ENCODE measurements at places on chromosomes 1 and 21.

- DNase-seq: no peak
Measured at GRCh38 chr1:3821004-3821403, 24.7 kb upstream of the LRRC47 start.

DNA sequence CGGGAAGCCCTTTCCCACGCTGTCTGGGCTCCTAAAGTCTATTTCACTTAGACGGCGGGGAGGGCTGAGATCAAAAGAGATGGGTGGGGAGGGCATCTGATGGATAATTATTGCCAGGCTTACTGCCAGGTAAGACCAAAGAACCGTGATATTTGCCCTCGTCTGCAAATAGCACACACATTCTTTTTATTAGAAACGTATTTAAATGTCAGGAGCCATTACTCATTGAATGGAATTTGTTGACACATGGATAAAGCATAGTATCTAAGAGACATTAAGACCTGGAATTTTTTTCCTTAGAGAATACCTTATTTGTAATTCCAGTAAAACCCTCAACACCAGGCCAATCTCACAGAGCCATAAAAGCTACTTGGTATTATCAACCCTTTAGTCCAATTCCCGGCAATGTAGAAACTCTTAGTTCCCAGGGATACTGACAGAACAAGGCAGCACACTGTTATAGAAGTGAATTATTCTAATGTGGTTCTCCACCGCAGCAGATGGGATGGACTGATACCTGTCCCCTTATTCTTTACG, 10.6 kb downstream of the URB1 start:
- DNase-seq: no peak

- no peak for DNase-seq
Measured at GRCh38 chr1:193929374-193930033, 743.1 kb upstream of the B3GALT2 start.

DNA sequence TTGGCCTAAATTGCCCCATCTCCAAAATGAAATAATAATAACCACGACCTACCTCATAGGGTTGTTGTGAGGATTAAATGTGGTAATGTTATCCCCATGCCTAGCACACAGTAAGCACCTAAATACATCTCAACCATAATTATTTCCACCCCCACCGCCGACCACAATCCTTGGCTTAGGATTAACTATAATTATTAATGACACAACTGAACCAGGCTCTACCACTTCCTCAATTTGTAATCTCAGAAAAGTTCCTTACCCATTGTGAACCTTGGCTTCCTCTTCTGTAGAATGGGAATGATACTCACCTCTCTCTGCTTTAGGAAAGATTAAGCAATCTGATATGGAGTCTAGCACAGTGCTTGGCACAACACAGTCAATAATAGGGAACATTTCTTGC, 44.3 kb upstream of the TACSTD2 start:
- no peak for DNase-seq

GRCh38 chr1:234610061-234610665, at the start of gene IRF2BP2:
Gene IRF2BP2 (minus strand): TSS chr1:234610178. CDS start chr1:234609494, 684 bp downstream.
- DNase-seq: no peak

- no peak for DNase-seq
Measured at GRCh38 chr1:150207281-150207971, 28.5 kb downstream of the ANP32E start.

DNA sequence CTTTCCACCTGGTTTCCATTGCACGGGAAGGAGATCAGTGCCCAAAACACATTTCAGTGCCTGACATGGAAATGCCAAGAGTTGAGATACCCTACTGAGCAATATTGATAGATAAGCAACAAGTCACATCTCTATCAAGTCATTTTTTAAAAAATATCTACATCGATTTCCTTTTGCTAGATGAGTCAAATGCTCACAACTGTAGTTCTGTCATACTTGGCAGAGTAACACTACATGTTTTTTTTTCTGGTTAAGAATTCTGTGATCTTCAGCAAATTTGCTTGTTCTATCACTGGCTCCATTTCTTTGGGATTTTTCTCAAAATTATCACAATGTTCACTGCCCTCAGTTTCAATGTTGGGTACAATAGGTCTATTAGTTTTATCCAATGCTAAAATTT, 145.4 kb downstream of the ZC3H11B start:
- no peak for DNase-seq

DNA sequence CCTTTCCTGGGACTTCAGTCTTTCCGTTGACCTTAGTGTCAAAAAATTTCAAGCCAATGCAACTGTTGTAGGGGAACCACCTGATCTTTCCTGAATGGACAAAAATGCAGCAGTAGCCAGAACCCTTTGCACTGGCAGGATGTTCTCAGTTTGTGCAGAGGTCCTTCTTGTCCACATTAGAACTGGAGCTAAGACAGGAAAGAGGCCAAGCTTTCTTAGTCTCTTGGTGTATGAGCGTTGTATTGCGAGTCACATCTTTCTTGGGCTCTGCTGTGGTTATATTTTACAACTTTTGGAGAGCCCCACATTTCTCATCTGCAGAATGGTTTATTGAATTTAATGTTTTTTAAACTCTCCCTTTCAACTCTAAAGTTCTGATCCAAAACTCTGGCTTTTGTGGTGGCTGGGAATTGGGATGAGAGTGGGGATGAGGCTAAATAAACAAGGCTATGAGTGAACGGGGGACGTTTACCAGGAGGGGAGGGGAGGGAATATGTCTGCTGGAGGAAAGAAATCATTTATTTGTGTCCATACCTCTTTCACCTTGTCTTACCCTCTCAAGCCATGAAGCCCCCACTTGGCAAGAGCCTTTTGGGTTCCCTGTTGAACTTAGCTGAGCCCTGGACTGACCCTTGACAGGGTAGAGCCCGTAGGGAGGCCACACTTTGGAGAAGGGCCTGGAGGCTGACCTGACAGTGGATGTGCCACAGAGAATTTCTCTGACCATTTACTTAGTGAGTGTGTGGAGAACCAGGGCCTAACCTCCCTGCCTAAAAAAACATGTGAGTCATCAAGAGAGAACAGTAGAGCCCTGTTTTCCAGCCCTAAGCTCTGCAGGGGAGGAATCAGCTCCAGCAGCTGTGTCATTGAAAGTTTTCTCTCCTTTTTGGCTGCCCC, 586 bp downstream of the CHI3L2 start:
- DNase-seq: no peak

DNA sequence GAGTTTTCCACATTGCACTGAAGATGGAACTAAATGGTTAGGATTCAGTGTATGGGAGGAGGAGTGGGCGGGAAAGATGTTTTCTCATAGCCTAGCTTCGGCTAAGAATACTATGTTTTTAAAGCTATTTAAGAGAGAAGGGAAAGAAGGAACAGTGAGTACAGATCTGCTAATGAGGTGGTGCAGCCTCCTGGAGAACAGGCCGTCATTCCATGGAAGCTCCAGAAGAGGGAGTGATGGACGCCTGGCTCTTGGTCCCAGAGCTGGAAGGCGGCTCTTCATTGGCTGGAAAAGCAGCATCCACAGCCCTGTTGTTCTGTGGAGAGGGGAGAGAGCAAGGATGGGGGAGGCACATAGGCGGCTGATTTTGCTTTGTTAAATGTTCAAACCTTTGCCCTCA, 6.9 kb downstream of the CAMK1G start:
- DNase-seq: no peak

DNA sequence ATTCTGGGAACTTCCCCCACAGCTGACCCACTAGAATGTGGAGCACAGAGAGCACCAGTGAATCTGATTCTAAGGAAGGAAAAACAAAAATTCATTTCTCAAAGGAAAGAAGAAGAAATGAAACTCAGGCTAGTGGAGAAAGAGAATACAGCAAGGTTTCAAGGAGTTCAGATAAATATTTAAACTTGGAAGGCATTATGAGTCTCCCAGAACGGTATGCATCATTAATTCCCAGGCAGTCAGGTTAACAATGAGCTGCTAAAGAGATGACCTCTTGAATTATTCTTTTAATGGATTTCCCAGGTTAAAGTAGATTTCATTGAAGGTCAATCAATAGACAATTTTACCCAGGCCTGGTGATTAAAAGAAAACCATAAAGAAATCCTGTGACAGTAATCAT, 103.6 kb upstream of the KAZN start:
- no peak for DNase-seq

DNA sequence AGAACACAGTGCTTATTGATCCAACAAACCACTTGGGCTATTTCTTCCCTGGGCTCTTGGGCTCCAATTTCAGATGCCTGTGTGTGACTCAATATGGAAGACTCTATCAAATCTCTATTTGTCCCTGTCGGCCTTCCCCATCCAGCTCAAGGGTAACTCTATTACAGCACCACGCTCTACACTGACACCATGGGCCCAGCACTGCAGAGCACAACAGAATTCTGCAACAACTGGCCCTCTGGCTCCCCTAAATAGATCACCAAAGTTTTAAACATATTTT, 51.7 kb downstream of the CAPZB start:
- no peak for DNase-seq

GRCh38 chr1:27970401-27970800, 10.6 kb downstream of the XKR8 start:
- DNase-seq: no peak

All from stimulated activated CD8-positive, alpha-beta memory T cell treated with anti-CD3 and anti-CD28 coated beads, Interleukin-4, amount 100 ng/mL, for 1 hour (primary cell).